Naive thymus-derived CD4-positive, alpha-beta T cell (primary cell): ENCODE measurements at places on chromosomes 4 and X. TPM values are rescaled to one million over a fixed set of nuclear protein-coding genes. Genes with fewer than 3 reads are reported as not detected.

The FAM53A gene
- 3.6 TPM for total RNA-seq

- H3K4me1 ChIP-seq, result no peaks in the 10 kb centered on the region
- H3K4me3 ChIP-seq, result no peak overlapping the region
- peak; percentile 26 for DNase-seq
- H3K27me3 ChIP-seq, result no peaks in the 10 kb centered on the region
Measured at GRCh38 chr4:101730291-101731117, 60.0 kb upstream of the BANK1 start.

DNA sequence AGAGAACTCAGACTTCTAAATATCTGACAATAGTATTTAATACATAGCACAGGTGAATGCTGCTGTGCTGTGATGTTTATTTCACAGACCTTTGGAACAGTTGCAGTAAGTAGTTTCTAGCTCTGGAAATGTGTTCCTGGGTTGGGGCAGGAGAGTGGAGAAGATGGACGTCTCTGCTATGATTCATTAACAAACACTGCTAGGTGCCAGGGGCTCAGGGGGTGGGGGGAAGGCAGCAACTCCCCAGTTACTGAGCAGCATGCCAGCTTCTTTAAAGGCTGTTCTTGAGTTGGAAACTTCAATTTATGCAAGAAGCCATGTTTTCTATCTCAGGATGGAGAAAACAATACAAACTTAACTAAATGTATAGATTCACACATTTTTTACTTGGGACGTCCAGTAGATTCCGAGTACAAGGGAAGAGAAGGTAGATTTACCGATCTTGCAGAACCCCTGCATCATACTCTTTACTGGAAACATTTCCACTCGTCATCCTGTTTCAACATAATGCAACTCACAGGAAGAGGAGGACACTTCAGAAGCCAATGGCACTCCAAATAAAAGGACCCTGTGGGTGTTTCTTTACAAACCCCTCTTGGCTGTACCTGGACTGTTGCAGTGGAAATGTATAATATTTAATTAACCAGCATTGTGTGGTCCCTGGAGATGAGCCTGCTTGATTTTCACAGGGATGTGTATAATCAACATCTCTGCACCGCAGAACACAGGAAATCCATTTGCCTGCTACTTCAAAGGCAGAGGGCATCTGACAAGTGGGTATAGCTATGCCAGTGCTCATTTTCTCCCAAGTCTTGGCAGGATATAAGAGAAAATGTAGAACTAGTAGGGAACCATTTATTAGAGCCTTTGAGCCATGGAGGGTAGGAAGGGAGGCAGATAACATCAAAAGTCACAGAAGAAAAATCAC lies 171.4 kb downstream of the SH3KBP1 start:
- no peak overlapping the region for H3K4me3 ChIP-seq
- H3K27me3 ChIP-seq, result no peaks in the 10 kb centered on the region
- H3K36me3 ChIP-seq, result no peaks in the 10 kb centered on the region
- DNase-seq, result no peak
- H3K27ac ChIP-seq, result no peak overlapping the region
- H3K4me1 ChIP-seq, result peaks cover 11% of the 10 kb centered on the region

The VCX2 gene
- total RNA-seq, result not detected

GRCh38 chrX:136953867-136954787 lies 73.6 kb upstream of the RBMX start:
- H3K36me3 ChIP-seq, result no peaks in the 10 kb centered on the region
- no peak overlapping the region for H3K27ac ChIP-seq
- H3K4me1 ChIP-seq, result no peaks in the 10 kb centered on the region

DNA sequence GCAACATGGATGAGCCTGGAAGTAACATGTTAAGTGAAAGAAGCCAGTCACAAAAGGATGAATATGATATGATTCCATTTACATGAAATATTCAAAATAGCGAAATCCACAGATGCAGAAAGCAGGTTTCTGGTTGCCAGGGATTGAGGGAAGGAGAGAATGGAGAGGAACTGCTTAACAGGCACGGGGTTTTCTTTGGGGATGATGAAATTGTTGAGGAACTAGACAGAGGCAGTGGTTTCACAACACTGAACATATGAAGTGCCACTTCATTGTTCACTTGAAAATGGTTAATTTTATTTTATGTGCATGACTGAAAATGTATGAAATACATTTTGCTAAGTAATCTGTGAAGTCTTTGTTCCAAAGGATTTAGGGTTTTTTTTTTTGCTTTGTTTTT lies 182.5 kb upstream of the TBL1X start:
- no peaks in the 10 kb centered on the region for H3K27me3 ChIP-seq
- no peak overlapping the region for H3K4me3 ChIP-seq
- H3K36me3 ChIP-seq, result no peaks in the 10 kb centered on the region
- no peak overlapping the region for H3K27ac ChIP-seq
- H3K4me1 ChIP-seq, result peaks cover 7% of the 10 kb centered on the region

GRCh38 chrX:69297506-69297905 lies 132.3 kb upstream of the PJA1 start:
- H3K27me3 ChIP-seq, result no peaks in the 10 kb centered on the region
- H3K36me3 ChIP-seq, result no peaks in the 10 kb centered on the region
- DNase-seq, result no peak
- H3K4me1 ChIP-seq, result no peaks in the 10 kb centered on the region
- no peak overlapping the region for H3K27ac ChIP-seq
- H3K4me3 ChIP-seq, result no peak overlapping the region

DNA sequence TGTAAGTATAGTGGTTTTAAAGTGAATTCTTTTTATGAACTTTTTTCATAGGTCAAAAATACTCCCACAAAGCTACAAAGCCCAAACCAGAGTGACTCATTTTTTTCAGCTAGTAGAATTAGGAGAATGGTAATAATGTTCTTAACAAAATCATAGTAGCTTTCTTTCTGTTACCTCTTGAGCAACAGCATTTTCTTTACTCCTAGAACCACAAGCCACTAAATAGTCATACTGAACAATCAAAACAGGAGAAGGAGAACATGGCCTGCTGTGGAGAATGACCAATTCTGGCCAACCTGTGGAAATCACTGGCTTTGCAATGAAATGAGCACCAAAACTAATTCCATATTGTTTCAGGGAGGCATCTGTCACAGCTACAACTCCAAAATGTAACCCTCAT lies 112.9 kb downstream of the AMMECR1 start:
- H3K27me3 ChIP-seq, result no peaks in the 10 kb centered on the region
- no peaks in the 10 kb centered on the region for H3K36me3 ChIP-seq
- no peak overlapping the region for H3K27ac ChIP-seq
- H3K4me1 ChIP-seq, result no peaks in the 10 kb centered on the region
- H3K4me3 ChIP-seq, result no peak overlapping the region
- DNase-seq, result no peak

The FGFBP1 gene
- not detected for total RNA-seq

The CYP4V2 gene
- 22.4 TPM for total RNA-seq

The NAP1L2 gene
- 2.6 and 2.7 TPM in 2 replicates for total RNA-seq

DNA sequence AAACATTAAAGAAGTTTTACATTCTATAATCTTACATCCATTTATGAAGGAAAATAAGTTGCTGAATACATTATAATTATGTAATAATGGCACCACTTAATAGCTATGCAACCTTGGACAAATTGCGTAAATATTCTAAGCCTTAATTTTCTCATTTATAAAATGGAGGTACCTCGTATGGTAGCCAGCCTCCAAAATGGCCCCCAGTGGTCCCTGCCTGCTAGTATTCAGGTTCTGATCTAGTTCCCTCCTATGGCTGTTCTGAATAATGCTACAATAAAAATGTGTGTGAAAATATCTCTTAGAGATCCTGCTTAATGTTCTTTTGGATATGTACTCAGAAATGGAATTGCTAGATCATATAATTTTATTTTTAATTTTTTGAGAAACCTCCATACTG lies 11.0 kb upstream of the NKX3-2 start:
- no peaks in the 10 kb centered on the region for H3K4me1 ChIP-seq
- no peak for DNase-seq
- no peak overlapping the region for H3K27ac ChIP-seq
- no peaks in the 10 kb centered on the region for H3K27me3 ChIP-seq
- no peak overlapping the region for H3K4me3 ChIP-seq
- H3K36me3 ChIP-seq, result no peaks in the 10 kb centered on the region

The P2RY8 gene
- 149 TPM for total RNA-seq

DNA sequence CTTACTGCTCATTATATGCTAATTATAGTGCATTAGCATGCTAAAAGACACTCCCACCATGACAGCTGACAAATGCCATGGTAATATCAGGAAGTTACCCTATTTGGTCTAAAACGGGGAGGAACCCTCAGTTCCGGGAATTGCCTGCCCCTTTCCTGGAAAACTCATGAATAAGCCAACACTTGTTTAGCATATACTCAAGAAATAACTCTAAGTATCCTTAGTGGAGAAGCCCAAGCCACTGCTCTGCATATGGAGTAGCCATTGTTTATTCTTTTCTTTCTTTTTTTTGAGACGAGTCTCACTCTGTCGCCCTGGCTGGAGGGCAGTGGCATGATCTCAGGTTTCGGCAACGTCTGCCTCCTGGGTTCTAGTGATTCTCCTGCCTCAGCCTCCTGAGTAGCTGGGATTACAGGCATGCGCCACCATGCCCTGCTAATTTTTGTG lies 15.5 kb downstream of the NUDT6 start:
- no peaks in the 10 kb centered on the region for H3K27me3 ChIP-seq
- no peak overlapping the region for H3K4me3 ChIP-seq
- no peak overlapping the region for H3K27ac ChIP-seq
- no peaks in the 10 kb centered on the region for H3K4me1 ChIP-seq

- H3K4me3 ChIP-seq, result no peak overlapping the region
- no peaks in the 10 kb centered on the region for H3K4me1 ChIP-seq
- no peak for DNase-seq
- H3K27ac ChIP-seq, result no peak overlapping the region
Measured at GRCh38 chr4:186910385-186910784, 186.7 kb upstream of the FAT1 start.

DNA sequence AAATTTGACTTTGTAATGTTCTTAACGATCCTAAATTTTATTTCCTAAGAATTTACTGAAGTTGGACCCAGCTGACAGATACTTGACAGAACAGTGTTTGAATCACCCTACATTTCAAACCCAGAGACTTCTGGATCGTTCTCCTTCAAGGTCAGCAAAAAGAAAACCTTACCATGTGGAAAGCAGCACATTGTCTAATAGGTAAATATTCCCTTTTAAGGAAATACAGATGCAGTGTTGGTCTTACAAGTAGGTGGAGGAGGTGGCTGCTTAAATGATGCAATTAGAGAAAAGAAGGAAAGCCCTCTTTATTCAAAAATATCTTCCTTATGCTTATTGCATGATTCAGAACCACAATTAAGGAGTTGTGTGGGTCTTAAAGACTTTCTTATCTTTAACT lies 73.5 kb downstream of the RS1 start:
- no peaks in the 10 kb centered on the region for H3K4me1 ChIP-seq
- no peak overlapping the region for H3K4me3 ChIP-seq
- DNase-seq, result no peak
- H3K27me3 ChIP-seq, result no peaks in the 10 kb centered on the region

DNA sequence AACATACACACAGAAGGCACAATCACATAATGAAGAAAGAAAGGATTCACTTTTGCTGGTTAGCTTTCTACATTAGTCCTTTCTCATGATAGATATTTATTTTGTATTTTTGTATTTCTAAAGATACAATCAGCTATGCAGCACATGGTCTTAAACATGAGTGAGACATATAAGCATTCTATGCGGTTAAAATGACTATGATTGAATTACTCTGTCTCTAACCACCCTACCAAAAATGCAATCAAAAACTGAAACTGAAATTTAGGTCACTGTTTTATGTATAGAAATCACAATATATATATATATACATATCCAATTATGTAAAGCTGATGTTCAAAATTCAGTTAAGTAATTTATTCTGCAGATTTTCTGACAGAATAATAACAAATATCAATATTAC lies 21.9 kb downstream of the CXXC4 start:
- H3K36me3 ChIP-seq, result no peaks in the 10 kb centered on the region
- H3K27me3 ChIP-seq, result no peaks in the 10 kb centered on the region
- no peak for DNase-seq
- H3K4me3 ChIP-seq, result no peak overlapping the region
- no peak overlapping the region for H3K27ac ChIP-seq

DNA sequence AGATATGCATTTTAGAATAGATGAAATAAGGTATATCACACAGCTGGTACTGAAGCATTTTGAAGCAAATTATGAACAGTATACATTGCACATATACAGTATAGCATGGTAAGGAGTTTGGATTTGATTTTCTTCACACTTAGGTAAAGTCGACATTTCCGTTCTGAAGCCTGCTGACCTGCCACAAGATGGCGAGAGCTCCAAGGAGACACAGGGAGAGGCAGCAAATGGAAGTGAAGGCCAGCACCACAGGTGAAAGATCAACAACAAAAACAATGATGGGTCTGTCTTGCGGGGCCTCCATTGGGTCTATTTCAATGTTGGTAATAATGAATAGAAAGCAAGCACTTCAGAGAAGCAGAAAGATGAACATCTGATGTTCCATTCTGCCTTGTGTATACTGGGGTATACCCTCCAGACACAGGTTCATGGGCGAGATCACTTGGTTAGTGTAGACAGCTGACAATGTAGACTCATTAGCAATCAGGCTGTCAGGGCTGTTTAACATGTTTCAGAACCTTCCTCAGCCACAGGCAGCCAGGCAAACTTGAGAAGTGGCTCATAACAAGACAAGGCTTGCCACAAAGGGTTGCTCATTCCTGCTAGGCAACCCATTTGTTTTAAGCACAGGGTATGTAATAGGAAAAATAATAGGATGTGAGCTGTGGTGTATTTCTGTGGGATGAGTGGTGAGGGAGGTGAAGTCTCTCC lies 21.4 kb upstream of the NOX1 start:
- H3K4me1 ChIP-seq, result no peaks in the 10 kb centered on the region
- H3K27me3 ChIP-seq, result no peaks in the 10 kb centered on the region
- no peak overlapping the region for H3K4me3 ChIP-seq
- H3K36me3 ChIP-seq, result no peaks in the 10 kb centered on the region

DNA sequence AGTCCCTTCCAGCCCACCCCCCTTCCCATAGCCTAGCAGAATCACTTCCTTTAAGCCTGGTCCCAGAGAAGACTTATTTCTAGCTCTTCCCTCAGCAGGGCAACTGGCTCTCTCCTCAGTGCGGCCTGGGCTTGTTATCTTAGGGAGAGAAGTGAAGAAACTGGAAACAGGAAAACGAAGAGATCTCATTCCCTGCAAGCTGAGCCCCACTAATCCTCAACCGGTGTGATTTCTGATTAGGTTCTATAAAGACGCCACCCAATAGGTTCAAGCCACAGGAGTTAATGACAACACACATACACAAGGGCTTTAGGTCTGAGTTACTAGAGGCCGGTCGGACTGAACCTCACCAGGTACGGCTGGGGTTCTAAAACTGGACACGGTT lies 3.2 kb downstream of the GSX2 start:
- DNase-seq, result no peak
- H3K27me3 ChIP-seq, result peaks cover 18% of the 10 kb centered on the region
- H3K4me1 ChIP-seq, result peaks cover 20% of the 10 kb centered on the region
- no peak overlapping the region for H3K27ac ChIP-seq
- H3K36me3 ChIP-seq, result no peaks in the 10 kb centered on the region
